ENCODE measurements at places on chromosomes 3 and 15.
A peak's percentile ranks its signal among the peaks of the same experiment; 100 is the strongest.

GRCh38 chr15:47514200-47514652 lies 203.1 kb upstream of the SEMA6D start:
- DNase-seq = no peak

DNA sequence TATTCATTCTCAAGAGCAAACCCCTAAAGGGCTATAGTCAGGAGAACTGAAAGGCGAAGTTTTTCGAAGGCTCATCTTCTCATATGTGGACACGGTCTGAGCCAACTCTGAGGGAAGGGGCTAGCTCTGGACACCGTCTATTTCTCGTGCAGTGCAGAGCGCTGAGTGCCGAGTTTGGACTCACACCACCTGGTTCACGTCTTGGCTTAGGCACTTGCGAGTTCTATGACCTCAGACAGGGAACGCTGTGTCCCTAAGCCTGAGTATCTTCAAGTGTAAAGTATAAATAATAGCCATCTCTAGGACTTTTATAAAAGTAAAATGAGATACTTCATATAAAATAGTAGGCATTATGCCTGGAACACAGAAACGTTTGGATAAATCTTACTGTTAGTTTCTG lies 223.7 kb downstream of the FMN1 start:
- no peak for DNase-seq

- no peak for DNase-seq
These were observed 102.8 kb downstream of the EEFSEC start for GRCh38 chr3:128256131-128256530.

DNA sequence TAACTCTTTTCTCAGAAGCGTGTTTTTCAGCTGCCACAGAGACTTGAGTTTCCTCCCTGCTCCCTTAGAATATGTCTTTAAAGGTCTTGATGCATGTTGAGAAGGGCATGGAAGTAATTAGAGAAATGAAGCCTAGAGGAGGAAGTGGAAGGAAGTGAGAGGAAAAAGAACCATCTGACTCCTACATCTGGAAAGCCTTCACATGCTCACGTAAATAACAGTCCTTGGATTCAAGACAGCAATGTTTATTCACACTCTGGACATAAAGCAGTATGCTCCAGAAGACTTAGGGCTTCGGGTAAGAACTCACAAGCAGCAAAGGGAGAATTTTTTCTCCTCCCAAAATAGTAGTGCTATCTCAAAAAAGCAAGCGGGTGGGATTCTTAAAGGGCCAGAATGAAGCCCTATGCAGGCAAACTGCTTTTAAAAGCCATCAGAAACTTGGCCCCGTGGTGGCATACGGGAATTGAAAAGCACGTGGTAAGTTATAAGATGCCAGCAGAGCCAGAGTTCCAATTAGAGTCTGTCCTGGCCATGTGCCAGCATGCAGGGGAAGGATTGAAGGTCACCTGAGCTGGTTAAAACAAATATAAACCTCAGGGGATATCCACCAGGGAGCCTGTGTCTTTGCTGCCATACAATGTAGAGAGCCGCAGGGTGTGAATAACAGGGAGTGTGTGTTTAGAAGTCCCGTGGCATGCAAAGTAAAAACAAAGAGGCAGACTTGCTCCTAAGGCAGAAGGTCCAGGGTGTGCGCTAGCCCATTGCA lies 380.8 kb upstream of the NDN start:
- DNase-seq = no peak

DNA sequence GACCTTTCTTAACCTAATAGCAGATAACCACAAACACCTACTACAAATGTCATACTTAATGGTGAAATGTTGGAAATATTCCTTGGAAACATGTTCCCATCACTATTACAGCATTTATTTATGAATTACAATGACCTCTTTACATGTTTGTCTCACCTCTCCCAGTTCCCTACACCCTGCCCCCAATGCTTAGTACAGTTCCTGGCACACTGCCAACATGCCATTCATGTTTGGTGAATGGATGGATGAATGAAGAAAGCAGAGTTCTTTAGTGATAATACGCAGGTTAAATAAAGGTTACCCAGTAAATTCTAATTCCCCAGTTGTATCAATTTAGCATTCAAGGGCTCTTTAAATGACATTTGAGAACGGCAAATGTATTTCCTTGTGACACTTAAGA lies 259.9 kb upstream of the ATP11B start:
- DNase-seq = no peak

GRCh38 chr15:81274931-81275707 lies 48.8 kb downstream of the STARD5 start:
- DNase-seq = peak; percentile 81

Measured in CD4-positive, alpha-beta T cell treated with Interleukin-15 for 4 hours (primary cell).